ENCODE measurements at places on chromosomes 11 and 22. TPM values are rescaled to one million over a fixed set of nuclear protein-coding genes. Genes with fewer than 3 reads are reported as not detected.

OR5M10 gene
- total RNA-seq, result not detected

EPS8L2 gene
- total RNA-seq, result 1.4 TPM

PHOX2A gene
- total RNA-seq, result not detected

BATF2 gene
- total RNA-seq, result not detected

OR4S1 gene
- not detected for total RNA-seq

PLEKHB1 gene
- 4.1 TPM for total RNA-seq

CRACR2B gene
- 0.31 TPM for total RNA-seq

JAM3 gene
- 41.8 TPM for total RNA-seq

C11orf91 gene
- total RNA-seq, result not detected

TPBGL gene
- total RNA-seq, result under 0.01 TPM

KDM4E gene
- total RNA-seq, result not detected

SCO2 gene
- 0.78 TPM for total RNA-seq

KRTAP5-11 gene
- not detected for total RNA-seq

SCARF2 gene
- total RNA-seq, result 1.7 TPM

ZFTA gene
- 90.3 TPM for total RNA-seq

SHANK3 gene
- total RNA-seq, result 6.2 TPM

RIC3 gene
- 55.7 TPM for total RNA-seq

NXPE2 gene
- total RNA-seq, result 0.78 TPM

OMP gene
- total RNA-seq, result not detected

OR8D1 gene
- not detected for total RNA-seq

IL17REL gene
- total RNA-seq, result not detected

SYT7 gene
- 15.1 TPM for total RNA-seq

OR51Q1 gene
- total RNA-seq, result not detected

ENTHD1 gene
- total RNA-seq, result 0.16 TPM

VPS26B gene
- 61.9 TPM for total RNA-seq
